Stimulated activated CD4-positive, alpha-beta T cell treated with anti-CD3 and anti-CD28 coated beads, TNF-alpha, amount 100 ng/mL, for 48 hours (primary cell): ENCODE measurements at places on chromosomes 2 and 18.

GRCh38 chr18:78726326-78727056, 253.1 kb upstream of the SALL3 start:
- DNase-seq, result no peak

- DNase-seq, result no peak
These were observed 112.3 kb downstream of the BCL2 start for GRCh38 chr18:63207143-63207790.

DNA sequence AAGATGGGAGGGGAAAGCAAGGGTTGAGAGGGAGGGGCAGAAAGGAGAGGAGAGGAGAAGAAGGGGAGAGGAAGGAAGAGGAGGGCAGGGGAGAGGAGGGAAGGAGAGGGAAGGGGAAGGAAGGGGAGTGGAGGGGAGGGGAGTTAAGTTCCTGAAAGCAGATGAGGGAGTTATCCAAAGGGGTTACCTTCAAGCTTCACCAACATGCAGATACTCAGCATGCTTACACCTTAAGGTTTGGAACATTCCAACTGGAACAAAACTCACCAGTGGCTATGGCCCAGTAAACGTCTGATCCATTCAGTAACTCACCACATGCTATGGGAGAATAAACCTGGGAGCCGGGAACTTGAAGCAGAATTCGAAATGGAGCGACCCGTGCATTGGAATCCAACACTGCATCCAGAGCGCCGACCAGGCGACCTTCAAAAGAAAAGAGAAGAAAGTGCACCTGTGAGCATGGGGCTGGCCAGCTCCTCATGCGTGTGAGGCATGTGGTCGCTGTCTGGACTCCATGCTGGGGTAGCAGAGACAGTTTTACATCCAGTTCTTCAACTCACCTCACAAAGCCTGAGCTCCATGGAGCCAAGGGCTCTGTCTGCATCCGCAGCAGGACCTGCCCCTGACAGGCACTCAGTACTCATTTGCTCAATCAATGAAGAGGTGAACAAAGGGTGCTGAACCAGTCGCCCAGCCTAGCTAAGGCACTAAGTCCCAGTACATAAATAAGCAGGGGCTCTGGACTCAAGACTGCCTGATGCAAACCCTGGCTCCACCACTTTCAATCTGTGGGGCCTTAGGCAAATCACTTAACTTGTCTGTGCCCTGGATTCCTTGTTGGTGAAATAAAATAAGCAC, 61.0 kb downstream of the TBC1D8 start:
- no peak for DNase-seq

DNA sequence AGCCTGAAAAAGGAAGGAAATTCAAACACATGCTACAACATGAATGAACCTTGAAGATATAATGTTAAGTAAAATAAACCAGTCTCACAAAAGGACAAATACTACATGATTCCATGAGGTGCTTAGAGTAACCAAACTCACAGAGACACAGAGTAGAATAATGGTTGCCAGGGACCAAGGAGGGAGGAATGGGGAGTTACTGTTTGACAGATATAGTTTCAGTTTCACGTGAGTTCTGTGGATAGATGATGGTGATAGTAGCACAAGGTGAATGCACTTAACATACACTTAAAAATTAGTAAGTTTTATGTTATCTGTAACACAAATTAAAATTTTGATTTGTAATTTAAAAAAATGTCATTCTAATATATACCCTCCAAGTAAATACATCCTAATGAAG, 106.9 kb upstream of the ACVR1C start:
- no peak for DNase-seq

DNA sequence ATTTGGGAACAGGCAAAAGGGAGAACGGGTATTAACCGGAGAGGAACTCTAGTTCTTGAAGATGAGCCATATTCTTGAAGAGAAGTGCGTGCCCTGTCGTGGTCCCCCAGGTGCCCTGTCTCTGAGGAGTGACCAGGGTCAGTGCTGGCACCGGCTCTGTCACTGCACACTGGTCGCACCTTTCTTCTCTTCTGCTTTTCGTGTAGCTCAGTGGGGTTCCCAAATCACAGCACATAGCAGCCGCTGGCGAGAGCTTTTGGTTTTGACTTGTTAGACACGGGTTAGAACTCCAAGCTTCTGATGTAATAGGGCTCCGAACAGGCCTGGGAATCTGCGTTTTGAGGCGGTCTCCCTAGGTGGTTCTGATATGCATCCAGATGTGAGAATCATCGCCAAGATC, 18.4 kb upstream of the LRRTM1 start:
- DNase-seq, result no peak
